ENCODE measurements at places on chromosomes 11 and 22.

DNA sequence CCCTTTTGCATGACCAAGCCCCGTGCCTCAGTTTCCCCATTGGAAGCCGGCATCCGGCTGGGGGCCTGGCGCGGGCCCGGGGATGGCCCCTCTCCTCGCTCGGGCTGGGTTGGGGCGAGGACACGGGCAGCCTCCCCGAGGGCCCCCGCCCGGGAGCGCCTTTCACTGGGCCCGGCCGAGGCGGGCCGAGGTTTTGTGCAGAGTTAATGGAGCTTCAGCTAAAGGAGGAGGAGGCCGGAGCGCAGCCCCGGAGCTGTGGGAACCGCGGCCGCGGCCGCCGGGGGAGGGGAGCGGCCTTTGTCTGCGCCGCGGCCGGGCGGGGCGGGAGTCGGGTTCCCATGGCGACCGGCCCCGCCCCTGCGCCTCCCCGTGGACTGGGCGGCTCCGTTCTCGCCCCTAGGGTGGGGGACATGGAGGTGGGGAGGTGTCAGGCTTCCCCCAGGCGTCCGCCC lies 1.4 kb upstream of the MAPK11 start:
- no peak for DNase-seq

- DNase-seq = no peak
Measured at GRCh38 chr11:1297011-1297575, 12.3 kb downstream of the TOLLIP start.

DNA sequence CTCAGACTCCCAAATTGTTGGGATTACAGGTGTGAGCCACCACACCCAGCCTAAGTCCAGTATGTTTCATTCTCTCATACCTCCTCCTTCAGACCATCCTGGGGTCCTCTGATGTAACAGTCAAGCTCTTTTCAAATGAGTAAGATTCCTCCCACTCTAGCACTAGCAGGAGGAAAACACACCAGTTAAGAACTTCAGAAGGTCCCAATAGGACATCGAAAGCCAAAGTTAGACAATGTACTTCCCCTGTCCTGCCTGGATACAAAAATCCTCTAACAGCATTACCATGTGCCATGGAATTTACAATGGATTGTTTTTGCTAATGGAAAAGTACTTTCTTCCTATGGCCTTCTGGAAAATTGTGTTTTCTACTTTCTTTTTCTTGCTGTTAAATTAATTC lies 67.1 kb downstream of the CCDC34 start:
- DNase-seq = no peak

DNA sequence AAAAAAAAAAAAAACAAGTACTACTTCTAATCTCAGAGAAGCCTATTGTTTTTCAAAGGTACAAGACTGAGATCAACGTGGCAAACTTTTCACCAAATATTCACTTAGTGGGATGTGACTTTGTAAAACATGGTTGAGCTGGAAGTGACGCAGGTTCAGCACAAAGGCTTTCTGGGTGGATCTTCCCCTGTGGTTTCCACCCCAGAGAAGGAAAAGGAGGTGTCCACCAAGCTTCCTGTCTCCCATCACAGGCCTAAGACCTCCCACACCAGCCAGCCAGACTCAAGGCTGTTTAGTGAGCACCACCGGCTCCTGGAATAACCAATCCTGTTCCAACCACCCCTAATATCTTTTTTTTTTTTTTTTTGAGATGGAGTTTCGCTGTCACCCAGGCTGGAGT lies 5.7 kb downstream of the TMEM184B start:
- DNase-seq = no peak

GRCh38 chr22:49658902-49659280 lies 168.8 kb downstream of the BRD1 start:
- DNase-seq = no peak

DNA sequence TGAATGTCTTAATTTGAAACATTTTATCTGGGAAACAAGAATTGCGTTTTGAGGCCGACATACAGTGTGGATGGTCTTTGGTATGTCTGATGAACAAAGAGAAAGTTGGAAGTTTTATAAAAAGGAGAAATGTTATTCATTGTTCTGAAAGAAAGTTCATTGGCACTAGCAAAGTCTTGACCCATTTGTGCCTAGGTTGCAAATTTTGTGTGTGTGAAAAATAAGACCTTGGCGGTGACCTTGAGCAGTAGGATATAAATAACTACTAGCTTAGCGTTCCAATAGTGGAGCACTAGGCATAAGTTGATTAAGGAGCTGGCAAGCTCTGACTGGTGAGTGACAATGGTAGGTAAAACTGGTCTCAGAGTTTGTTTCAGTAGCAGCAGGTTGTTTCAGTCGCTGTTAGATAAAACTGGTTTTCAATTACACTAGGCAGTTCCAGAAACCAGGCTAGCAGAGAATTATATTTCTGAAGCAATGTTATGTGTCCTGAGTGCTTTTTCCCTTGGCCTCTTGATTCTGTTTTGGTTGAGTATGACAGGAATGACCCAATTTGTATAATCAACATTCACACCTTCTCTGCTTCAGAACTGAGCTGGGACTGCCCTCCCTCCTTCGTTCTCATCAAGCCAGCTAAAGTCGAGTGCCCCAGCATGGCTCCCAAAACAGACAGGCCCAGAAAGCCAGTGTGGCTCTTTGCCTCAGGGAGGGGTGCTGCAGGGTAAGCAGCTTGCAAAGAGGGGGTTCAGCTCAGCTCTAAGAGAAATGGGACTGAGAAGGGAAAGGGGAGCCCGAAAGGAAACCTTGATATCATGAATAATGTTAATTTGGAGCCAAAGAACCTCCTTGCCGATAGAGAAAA lies 85.7 kb downstream of the NTM start:
- DNase-seq = no peak

DNA sequence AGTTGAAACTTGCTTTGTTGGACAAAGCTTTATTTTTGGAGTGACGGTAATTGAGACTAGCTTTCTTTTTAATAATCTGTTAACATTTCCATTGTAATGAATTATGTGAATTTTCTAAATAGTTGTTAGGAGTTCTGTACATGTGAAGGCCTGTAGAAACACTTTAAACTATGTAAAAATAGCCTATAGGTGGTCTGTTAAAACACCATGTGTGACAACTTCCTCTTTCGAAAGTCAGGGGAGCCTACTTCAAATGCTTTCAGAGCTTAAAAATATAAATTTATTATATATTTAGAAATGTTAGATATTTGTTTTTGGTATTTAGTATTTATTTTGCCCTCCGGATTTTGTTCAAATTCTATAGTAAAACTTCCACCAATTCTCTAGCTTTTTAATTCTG lies 28.7 kb downstream of the DDIAS start:
- no peak for DNase-seq

GRCh38 chr11:64876229-64876750 lies 2.1 kb downstream of the EHD1 start:
- no peak for DNase-seq

DNA sequence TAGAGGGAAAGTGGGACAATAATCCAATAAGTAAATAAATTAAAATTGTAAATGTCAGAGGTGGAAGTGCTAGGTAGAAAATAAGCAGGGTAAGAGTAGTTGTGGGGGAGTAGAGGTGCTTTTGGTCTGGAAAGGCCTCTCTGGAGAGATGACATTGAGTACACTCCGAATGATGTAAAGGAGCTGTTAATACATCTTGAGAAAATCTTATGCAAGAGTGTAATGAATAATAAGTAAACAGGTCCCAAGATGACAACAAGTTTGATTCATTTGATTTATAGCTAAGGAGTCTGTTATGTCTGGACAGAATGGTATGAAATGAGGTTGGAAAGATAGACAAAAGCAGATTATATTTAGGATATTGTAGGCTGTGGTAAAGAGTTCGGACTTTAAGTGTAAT lies 87.5 kb downstream of the TMEM135 start:
- DNase-seq = no peak

GRCh38 chr11:104078995-104079394 lies 42.6 kb downstream of the DDI1 start:
- no peak for DNase-seq

DNA sequence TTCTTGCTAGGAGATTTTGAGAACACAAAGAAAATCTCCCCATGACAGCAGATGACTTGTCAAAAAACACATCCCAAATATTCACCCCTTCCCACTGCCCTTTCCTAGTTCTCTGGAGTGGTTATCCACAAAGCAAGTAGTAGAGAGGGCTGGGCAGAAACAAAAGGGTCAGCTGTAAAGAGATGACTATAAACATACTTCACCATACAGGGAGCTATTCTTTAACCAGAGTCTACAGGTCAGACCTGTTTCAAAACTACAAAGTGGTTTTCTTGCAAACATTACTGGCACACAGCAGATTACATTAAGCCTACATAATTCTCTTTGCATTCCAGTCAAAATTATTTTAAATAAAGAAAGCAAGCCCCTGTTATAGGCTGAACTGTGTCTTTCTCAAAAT lies 47.7 kb upstream of the NFRKB start:
- DNase-seq = no peak

DNA sequence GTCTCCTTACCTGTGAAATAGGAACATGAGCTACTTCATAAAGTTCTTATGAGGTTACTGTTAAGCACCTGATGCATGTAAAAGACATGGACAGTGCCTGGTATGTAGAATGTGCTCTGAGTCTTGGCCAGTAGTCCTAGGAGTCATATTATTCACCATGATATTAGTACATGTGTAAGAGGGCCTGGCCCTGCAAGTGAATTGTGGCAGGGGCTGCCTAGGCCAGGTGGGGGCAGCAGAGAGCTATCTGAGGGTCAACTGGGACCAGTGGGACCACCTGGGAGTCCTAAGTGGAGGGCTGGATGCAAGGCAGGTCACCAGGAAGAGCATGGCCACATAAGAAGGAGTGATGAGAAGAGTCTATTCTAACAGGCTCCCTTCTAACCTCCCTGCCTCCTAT lies 529.5 kb downstream of the SOX6 start:
- no peak for DNase-seq

- DNase-seq = peak; percentile 75
Measured at GRCh38 chr11:5367448-5368074, 16.1 kb upstream of the OR51M1 start.

DNA sequence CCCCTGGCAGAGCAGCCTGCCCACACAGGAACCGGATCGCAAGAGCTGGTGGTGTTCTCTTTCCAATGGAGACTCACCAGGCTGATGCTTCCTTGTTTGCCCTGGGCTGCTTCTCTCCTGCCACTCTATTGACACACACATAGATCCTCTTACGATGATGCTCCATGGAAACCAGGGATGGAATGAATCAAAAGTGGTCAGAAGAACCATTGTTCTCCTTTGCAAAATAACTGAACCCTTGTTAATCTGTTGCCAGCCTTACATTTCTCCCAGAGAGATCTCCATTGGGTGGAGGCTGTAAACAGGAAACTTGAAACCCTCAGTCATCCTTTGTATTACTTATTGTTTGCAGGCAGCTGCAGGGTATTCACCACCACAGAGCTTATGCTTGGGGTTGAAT lies 24.6 kb upstream of the LDLRAD3 start:
- no peak for DNase-seq

DNA sequence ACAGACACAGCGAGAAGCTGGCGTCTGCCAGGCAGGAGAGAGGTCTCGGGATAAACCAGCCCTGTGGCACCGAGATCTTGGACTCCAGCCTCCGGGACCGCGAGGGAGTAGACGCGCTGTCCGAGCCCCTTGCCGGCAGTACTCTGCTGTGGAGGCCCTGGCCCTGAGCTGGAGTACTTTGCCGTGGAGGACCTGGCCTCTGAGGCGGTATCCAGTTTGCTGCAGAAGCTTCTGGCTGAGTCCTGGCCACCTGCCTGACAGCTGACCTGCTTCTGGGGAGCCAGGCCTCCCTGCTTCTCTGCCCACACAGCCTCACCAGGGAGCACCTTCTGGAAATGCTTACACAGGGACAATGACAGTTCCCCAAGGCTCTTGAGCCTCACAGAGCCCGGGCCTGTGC lies 31.6 kb upstream of the CARS1 start:
- no peak for DNase-seq

GRCh38 chr11:119937412-119937811 lies 200.5 kb downstream of the TRIM29 start:
- DNase-seq = no peak

GRCh38 chr22:32546496-32546895 lies 71.9 kb downstream of the FBXO7 start:
- DNase-seq = no peak

GRCh38 chr11:86490582-86490981 lies 115.9 kb downstream of the CCDC81 start:
- no peak for DNase-seq

GRCh38 chr11:23226331-23227077 lies 366.2 kb upstream of the CCDC179 start:
- peak; percentile 94 for DNase-seq

DNA sequence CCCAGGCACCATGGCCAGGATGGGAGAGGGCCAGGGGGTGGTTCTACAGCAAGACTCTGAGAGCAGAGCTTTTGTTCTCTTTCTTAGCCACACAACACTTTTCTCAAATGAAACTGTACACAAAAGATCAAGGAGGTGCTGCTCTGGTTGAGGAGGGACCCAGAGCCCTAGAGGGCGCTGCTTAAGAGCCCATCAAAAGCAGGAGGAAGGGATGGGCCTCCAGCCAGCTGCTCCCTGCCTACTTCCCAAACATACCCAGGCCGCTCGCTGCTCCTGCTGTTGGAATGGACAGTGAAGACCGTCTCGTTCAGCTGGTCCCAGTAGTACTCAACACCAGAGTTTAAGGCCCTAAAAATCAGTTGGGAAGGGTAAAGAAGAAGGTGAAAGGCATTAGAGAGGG lies 18.4 kb upstream of the CHRM4 start:
- no peak for DNase-seq

Data from GM04503 (cell line).